ENCODE measurements at places on chromosomes 2 and 18. TPM values are rescaled to one million over a fixed set of nuclear protein-coding genes. Genes with fewer than 3 reads are reported as not detected.

- DNase-seq: peak; percentile 66
These were observed 1.7 kb downstream of the TRIP12 start for GRCh38 chr2:229920011-229920641.

- no peak for DNase-seq
These were observed 6.3 kb upstream of the NRP2 start for GRCh38 chr2:205675861-205676516.

GRCh38 chr18:78528411-78529258 lies 451.0 kb upstream of the SALL3 start:
- DNase-seq: no peak

GRCh38 chr2:220687231-220687843 lies 884.8 kb downstream of the EPHA4 start:
- peak; percentile 57 for DNase-seq

GRCh38 chr2:96320728-96321622 lies 4.1 kb upstream of the ITPRIPL1 start:
- DNase-seq: peak; percentile 6

- no peak for DNase-seq
These were observed 943.5 kb downstream of the TRIB2 start for GRCh38 chr2:13660231-13660630.

- DNase-seq: no peak
These were observed 56.1 kb upstream of the TANK start for GRCh38 chr2:161104054-161104553.

DNA sequence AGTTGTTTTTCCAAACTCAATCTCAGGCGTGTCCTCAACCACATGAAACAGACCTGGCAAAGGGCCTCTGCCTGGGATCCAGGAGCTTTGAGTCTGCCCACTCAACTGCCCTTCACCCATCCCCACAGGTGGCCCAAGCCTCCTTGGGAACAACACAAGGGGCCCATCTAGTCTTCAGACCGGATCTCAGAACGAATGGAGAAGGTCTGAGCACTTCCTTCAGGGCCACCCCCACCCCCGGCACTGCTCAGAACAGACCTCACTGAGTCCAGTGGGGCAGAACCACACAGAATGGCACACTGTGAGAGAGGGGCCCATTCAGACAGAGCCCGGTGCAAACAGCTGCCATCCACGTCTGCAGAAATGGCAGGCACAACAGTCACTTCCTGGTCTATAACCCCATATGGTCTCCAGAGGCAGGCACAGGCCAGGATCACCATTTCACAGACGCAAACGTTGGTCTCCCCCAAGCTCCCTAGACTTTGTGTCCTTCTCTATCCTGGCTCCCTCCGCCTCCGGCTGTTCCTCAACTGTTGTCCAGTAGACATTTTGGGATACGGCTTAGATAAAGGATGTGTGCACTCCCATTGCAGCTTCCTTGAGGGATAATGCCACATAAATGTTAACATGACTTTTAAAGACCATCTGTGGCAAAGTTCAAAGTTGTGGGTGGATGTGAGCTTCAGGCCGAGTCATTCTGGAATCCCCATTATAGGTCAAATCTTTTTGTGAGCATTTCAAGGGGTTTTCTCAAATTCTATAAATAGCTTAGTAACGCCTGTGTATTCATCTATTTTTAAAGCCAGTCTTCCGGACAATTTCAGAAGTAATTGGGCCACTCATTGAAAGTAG lies 149.7 kb downstream of the SMAD7 start:
- no peak for DNase-seq

- no peak for DNase-seq
These were observed 285.3 kb upstream of the CCDC68 start for GRCh38 chr18:55244546-55244945.

DNA sequence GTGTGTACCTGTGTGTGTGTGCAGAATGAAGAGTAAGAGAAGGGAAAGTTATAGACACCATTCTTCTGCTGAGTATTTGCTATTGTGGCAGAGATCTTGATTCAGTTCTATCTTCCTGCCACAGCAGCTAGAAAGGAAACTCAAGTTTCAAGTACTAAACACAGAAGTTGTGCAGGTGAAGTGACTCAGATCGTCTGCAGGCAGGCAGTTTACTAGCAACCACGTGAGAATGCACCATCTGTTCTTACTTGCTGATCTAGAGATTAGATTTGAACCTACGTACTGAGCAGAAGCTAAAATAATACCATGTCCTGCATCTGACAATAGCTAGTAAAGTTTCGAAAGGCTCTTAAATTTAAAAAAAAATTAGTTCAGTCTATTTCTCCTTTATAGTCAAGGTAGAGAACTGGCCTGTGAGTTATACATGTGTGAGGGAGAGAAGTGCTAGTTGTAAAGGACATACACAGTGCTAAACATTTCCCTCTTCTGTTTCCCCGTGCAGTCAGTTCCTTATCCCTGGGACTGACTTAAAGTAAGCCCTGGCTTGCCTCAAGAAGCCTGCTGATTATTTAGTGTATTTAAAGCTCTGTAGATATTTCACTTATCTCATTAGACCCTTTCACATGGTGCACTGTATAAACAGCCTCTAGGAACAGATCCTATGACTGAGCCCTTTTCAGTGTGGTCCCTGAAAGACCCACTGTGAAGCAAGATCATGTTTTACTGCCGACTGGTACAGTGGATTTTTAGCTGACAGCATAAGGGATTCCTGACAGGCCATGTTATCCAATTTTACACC lies 45.0 kb downstream of the SLC38A11 start:
- DNase-seq: no peak

DNA sequence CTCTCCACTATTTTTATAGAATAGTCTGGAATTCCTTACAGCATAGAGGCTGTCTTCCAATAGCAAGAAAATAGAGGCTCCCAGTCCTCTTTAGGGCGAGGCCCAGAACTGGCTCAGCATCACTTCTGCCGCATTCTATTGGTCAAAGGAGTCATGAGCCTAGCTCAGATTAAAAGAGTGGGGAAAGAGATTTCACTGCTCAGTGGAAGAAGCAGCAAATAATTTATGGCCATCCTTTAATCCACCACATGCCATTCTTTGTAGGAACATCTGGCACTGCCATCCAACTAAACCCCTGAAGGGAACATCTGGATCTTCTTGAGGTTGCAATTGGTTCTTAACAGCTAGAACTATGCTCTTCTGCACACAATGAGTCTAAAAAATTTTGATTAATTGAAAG lies 43.4 kb upstream of the NEUROD1 start:
- no peak for DNase-seq

DNA sequence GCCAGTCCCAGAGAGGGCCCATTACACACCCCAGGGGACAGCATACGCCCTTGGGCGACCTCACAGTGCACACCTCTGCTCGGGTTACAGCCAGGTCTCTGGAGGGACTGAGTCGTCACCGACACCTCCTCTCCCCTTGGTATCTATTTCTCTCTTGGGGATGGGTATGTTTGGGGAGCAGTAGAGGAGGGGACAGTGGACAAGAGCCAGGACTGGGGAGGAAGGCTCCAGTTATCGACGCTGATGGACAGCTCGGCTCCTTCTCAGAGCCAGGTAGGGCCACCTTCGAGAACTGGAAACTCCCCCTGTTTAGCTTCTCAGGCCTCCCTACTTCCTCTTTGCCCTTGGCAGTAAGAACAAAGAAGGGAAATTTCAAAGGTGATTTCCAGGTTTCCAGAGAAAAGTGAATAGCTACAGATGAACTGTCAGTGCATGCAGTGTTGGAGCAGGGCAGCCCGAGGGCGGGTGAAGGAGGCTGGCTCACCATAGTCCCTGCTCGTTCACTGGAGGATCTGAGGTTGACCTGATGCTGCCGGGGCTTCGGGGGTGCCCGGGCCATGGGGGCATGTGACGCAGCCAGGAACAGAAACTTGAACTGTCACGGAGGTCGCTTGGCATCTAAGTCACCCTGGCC lies 4.4 kb upstream of the SEMA4C start:
- DNase-seq: no peak

GRCh38 chr18:43405097-43405496 lies 127.8 kb upstream of the SYT4 start:
- no peak for DNase-seq

GRCh38 chr2:19710230-19710629 lies 191.6 kb downstream of the TTC32 start:
- no peak for DNase-seq

PJVK gene
- 4.1 TPM for total RNA-seq

LIPG gene
- not detected for total RNA-seq

CHRNG gene
- total RNA-seq: not detected

TANC1 gene
- total RNA-seq: 0.35 TPM

Data from CD4-positive, alpha-beta memory T cell (primary cell).